ENCODE measurements at places on chromosomes 3 and 15. TPM values are rescaled to one million over a fixed set of nuclear protein-coding genes. Genes with fewer than 3 reads are reported as not detected.
A peak's percentile ranks its signal among the peaks of the same experiment; 100 is the strongest.

The PP2D1 gene
- not detected for total RNA-seq

- DNase-seq, result no peak
Observed at GRCh38 chr3:54171951-54172350, 49.6 kb downstream of the CACNA2D3 start.

DNA sequence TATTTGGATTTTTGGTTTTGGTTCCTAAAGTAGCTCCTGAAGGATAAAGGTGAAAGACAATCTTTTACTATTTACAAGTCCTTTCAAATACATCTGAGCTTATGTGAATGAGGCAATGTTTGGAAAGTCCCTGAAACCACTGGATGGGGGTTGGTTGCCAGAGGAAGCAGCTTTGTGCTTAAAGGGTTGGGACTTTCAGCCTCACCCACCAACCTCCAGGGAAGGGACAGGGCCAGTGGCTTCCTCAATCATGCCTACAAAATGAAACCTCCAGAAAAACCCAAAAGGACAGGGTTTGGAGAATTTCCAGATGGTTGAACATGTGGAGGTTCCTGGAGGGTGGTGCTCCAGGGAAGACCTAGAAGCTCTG lies 20.9 kb upstream of the ABHD17C start:
- DNase-seq, result no peak

DNA sequence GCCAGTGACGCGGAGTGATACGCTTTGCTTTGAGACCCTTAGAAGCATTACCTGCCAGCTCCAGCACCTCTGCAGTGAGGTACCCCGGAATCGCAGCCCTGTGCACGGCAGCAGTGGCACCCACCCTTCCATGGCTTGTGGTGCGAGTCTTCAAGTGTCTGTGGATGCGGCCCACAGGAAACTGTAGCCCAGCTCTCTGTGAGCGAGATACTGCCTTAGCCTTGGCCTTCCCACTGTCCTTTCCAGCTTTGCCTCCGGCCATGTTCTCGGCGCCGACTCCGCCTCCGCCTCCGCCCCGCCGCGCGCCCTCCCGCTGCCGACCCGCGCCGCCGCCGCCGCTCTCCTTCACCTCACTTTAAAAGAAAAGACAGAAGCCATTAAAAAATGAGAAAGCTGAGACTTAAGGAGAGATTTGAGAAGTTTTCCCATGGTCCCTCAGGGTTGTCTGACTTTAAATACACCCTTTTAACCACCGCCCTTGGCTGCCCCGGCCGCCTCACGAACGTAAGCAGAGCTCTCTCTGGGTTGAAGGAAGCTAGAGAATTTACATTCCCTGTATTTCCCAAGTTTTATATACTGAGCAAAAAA lies 78.5 kb upstream of the FAM174B start:
- DNase-seq, result peak; percentile 34

- no peak for DNase-seq
Observed at GRCh38 chr3:110749006-110749405, 322.6 kb upstream of the NECTIN3 start.

All from glutamatergic neuron (in vitro differentiated cells).